ENCODE measurements at places on chromosomes 4 and X.

DNA sequence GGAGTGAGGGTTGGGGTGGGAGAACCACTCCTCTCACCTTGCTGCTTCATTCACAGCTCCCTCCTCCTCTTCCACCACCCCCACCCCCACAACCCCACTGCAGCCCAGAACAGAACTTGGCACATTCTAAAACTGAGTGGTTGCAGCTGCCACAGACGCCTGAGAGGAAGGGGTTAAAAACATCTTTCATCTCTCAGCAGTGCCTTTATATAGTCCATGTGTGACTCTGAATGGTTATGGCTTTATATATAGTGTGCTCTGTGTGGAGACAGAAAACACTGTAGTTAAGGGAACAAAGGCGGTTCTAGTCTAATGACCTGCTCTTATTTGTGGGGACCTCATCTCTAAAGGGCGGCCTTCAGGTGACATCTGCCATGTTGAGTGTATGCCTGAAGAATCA lies 144.8 kb downstream of the BCOR start:
- DNase-seq = peak; percentile 67

- no peak for DNase-seq
These were observed 14.2 kb downstream of the ZNF518B start for GRCh38 chr4:10442976-10443375.

GRCh38 chr4:103397541-103397940 lies 199.4 kb upstream of the CENPE start:
- no peak for DNase-seq

- no peak for DNase-seq
These were observed 211.5 kb upstream of the MID1 start for GRCh38 chrX:10831716-10832502.

DNA sequence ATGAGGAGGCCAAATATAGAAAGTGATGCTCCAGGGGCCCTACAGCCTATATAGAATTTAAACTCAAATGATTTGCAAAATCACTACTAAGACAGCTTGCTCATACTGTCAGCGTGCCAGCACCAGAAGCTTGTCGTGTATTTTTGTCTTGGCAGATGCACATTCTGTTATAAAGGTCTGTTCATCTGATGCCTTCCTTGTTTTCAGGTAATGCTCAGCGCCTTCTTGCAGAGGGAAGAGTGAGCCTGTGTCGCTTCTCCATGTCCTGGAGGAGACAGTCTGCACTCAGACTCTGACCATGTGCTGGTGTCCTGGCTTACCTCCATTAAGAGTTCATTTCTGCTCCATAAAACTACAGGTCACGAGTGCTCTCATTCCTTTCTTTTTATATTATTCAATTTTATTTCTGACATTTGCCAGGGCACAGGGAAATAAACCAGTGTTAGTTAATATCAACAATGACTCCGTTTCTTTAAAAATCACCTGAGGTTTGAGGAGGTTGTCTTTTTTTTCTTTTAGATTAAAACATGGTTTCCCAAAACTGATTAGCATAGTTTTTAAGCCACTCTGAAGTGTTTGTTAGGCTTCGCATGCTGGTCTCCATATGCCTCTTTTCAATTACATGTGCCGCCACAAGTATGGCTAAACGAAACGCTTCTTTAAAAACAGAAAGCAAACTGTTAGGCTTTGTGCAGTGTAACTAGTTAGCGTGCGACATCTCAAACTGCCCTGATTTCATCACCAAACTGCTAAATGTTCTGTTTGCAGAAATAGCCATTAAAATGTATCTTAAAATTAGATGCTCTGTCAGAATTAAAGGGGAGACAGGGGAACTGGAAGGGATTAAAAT lies 215.2 kb upstream of the GK2 start:
- peak; percentile 5 for DNase-seq

- no peak for DNase-seq
These were observed 46.2 kb upstream of the NHS start for GRCh38 chrX:17328837-17329236.

GRCh38 chrX:110044346-110045249 lies 41.7 kb downstream of the TMEM164 start:
- DNase-seq = no peak

DNA sequence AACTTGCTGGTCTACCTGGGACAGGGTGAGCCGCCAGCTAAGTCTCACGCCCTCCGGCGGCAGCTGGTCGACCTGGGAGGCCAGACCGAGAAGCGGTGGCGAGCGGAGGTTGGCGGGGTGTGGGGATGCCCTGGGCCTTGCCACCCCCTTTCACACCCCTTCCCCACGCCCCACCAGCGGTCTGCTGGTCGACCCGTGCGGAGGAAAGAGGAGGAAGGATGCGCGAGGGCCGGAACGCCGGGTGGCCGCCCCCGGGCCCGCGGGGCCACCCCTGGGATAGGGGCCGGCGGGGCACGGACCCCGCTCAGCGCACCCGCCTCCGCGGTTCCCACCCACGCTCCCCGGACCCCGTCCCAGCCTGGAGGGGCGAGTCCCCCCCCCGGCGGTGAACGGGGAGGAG lies 28.3 kb upstream of the DCAF12L1 start:
- no peak for DNase-seq

- DNase-seq = no peak
These were observed 2.9 kb upstream of the SEPSECS start for GRCh38 chr4:25163196-25163595.

GRCh38 chr4:168451331-168451730 lies 29.0 kb downstream of the DDX60L start:
- DNase-seq = no peak

DNA sequence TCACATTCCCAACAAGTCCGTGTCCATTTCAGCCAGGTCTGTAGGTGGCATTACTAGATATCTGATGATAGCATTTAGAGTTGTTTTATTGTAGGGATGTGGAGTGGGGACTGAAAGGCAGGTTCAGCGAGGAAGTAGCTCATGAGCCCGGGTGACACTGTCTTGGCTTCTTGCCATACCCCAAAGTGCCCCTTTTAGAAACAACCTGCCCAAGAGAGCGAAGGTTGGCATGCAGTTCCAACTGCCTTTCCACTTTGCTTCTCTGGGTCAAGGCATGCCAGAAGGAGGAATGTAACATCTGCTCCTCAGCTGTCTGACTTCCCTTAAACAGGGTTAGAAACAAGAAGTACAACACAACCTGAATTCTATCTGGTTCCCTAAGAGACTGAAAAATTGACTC lies 9.0 kb downstream of the GRIA3 start:
- no peak for DNase-seq

- DNase-seq = peak; percentile 2
These were observed 34.4 kb upstream of the EFNB1 start for GRCh38 chrX:68794461-68794860.

GRCh38 chr4:101229116-101229515 lies 118.2 kb downstream of the PPP3CA start:
- no peak for DNase-seq

DNA sequence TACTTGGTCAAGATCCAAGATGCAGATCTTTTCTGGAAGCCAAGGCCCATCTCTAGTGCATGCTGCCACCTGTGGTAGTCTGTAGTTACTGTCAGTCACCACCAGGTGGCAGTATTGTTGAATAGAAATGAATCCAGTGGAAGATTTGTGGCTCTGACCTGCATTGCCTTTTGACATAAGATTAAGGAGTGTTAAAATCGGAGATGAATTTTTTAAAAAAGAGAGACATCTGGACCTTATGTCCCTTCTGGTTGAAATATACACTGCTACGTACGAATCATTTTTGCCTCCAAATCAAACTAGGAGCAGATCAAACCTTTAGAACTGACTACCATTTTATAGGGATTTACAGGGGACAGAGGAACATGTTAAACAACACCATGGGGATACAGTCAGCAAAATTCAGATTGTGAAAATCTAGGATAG lies 46.9 kb upstream of the RHOH start:
- DNase-seq = peak; percentile 1

GRCh38 chr4:182808673-182809416 lies 108.3 kb downstream of the DCTD start:
- no peak for DNase-seq
